GM23248 (cell line): ENCODE measurements at places on chromosomes 3 and 15.

DNA sequence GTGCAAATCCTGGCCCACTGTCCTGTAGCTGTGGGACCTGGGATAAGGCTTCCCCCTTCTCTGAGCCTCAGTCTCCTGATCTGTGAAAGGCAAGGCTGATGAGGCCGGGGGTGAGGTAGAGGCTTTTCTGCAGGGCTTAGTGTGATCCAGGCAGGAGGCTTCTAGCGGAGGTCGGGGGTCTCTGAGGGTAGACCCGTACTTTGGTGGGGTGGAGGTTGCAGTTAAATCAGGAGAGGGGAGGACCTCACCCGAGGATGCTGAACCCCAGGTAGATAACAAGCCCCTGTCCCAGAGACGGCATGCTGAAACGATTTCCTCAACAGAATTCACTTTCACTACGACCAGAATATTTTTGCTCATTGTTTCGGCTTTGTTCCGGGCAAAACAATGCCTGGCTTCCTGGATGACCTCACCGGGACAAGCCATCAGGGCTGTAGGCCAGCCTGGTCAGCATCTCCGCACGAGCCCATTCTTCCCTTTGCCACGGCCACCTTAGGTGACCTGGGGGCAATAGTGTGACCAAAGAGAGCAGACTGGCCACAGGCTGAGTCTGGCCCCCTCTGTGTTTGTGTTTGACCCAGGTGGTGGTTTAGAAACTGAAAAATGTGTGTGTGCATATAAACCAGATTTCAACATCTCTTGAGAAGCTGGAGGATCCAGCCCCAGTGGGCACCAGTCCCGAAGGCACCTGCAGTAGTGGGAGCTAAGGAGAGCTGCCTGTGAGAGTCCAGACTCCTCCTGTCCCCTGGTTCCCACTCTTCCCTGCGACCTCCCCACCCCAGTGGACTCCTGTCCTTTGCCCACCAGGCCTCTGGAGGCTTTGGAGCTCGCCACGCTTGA, 33.0 kb downstream of the SLC6A6 start:
- peak; percentile 83 for DNase-seq

DNA sequence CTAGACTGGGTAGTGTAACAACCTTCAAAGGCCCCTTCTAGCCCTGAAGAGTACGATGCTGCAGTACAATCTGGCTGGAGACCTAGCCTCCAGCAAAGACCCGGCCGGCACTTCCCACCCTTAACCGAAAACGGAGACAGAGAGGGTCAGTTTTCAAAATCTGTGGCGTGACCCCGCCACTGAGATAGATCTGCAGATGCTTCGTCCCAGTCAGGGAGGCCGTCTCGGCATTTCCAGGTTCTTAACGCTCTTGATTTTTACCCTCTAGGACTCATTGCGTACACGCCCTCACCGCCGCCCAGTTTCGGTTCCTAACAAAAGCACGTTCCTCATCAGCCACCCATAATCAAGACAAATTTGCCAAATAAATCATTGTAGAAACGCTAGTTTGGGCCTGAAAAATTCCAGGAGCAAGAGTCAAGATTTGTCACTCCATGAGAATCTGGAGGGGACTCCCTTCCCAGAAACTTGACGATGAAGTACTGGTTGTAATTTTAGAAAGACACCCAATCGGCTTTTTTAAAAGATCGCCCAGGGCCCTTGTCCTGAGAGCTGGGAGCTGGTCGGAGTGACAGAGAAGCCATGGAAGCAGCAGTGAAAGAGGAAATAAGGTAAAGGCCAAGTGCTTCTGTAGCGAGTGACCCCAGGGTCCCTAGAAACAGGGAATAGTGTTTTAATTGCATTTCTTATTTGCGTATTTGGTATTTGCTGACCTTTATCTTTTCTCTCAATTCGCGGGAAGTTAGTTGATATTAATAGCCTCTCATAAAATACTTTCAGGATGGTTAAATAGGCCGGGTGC, 868 bp upstream of the TMEM87A start:
- DNase-seq: peak; percentile 89

- no peak for DNase-seq
Observed at GRCh38 chr3:22728406-22728805, 474.7 kb upstream of the UBE2E2 start.

GRCh38 chr3:31772758-31773473, 208.1 kb downstream of the OSBPL10 start:
- no peak for DNase-seq

DNA sequence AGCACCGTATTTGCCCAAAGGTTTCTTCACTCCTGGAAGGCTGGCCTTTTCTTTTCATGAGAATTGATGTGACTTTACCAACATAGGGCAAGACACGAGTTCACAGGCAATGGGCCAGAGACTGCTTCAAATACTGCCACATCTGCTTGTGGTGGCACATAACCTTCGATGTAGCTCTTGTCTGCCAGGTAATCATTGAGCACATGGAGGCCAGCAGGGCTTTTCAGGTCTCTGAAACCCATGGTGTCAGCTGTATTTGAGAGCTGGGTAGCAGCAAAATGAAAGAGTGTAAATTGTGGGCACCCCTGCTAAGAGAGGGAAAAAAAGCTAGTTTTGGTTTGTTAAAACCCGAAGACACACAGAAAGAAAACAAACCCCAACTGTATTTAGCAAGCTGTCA, 200.7 kb downstream of the NAALADL2 start:
- no peak for DNase-seq

DNA sequence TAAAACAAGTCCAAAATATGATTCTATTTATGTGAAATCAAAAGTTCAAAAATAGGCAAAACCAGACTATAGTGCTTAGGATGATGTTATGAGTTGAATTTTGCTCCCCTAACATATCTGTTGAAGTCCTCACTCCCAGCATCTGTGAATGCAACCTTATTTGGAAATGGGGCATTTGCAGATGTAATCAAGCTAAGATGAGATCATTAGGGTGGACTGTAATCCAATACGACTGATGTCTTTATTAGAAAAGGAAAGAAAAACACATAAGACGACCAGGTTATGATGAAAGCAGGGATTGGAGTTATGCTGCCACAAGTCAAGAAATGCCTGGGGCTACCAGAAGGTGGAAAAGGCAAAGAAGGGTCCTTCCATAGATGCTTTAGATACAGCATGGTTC, 110.5 kb upstream of the CCDC39 start:
- peak; percentile 0 for DNase-seq

- DNase-seq: peak; percentile 71
Observed at GRCh38 chr3:160676547-160677303, at the start of gene ARL14. ARL14 (plus strand) TSS chr3:160677160; CDS start chr3:160677347, 187 bp downstream.

DNA sequence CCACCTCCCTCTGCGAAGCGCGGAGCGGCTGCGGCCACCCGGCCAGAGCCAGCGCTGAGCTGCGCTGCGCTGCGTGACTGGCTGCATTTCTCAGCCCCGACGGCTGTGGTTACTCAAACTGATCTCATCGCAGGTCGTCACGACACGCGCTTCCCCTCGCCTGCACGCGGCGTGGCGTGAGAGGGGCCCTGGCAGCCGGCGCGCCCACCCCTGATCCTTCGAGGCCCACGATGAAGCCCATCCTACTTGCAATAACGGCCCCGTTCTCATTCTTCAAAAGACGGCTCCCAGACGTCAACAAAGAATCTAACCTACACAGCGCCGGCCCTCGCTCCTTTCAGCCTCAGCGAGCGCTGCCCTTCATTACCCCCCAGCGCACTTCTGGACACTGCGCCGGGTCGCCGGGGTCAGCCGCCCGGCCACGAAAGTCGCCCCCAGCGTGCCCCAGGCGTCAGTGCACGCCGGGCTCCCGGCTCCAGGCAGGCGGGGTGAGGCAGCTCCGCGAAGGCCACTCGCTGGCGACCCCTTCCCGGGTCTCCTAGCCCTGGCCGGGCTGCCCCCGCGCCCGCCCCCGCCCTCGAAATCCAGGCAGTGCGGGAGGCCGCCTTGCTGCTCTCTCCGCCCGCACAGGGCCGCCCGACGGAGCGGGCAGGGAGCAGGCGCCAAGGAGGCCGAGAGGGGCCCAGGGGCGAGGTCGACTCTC, 9.9 kb upstream of the LEKR1 start:
- peak; percentile 87 for DNase-seq

DNA sequence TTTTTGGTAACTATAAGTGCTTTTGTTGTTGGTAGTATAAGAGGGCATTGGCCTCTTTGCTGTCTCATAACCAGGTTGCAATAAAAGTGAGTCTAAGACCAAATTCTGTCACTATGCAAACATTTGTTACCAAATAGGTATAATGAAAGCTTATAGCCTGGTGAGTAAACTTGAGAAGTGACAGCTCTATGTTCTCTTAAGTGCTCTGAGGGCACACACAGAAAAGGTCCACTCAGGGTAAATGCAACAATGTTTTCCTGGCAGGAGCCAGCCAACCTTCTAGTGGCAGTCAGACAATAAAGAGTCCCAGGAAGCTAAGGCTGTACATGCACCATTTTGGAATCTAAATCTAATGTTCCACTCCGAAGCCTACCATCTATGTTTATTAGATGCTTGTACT, 262.1 kb upstream of the TGFBR2 start:
- DNase-seq: no peak

DNA sequence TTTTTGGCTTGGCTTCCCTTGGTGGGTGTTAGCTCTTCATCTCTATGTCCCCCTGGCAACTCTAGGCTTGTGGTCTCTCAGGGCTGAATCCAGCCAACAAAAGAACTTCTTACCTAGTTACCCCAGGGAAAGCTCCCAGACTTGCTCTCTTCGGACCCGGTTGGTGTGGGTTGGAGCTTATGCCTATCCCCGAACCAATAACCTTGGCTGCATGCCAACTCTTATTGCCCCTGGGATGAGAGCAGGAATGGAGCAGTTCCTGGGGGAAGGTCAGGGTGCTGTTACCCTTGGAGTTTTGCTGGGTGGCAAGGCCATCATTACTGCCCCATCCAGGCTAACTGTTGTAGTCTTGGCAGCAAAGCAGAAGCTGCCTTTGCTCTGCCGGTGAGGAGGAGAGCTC, 147.8 kb downstream of the CACNA1D start:
- no peak for DNase-seq

DNA sequence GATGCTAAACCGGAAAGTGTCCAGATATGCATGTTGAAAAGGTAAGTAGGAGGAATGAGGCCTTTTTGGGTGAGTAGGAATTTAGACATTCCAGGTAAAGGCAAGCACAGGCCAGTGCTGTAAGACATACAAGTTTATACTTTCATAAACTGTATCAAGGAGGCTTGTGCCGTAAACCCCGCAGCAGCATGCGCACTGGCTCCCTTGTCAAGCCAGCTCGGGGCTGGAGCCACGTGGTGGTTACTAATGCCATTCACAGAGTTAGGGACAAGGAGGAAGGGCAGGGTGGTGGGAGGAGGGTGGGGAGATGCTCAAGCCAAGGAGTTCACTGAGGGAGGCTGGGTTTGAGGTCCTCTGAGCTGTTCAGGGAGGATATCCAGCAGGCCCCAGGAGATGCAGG, 35.8 kb downstream of the PLD1 start:
- DNase-seq: no peak

DNA sequence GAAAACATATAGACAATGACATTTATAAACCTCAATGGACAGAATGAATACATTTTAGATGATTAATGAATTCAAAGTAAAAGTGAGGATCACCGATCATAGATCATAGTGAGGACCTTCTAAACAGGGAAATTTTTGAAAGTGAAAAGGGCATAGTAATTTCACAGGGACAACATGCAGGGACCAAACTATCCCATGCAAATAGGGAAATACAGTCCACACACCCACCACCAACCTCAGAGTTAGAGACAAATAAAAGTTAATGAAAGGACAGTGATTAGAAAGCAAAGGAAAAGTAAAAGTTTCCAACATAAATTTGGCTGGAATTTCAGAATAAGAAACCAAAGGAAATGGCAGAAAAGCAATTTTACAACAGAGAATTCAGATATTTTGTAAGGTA, 15.4 kb upstream of the CHRNA7 start:
- no peak for DNase-seq

- no peak for DNase-seq
Observed at GRCh38 chr3:56915966-56916586, 114.3 kb upstream of the ARHGEF3 start.

- DNase-seq: peak; percentile 31
Observed at GRCh38 chr15:50945725-50946124, 37.2 kb downstream of the AP4E1 start.

DNA sequence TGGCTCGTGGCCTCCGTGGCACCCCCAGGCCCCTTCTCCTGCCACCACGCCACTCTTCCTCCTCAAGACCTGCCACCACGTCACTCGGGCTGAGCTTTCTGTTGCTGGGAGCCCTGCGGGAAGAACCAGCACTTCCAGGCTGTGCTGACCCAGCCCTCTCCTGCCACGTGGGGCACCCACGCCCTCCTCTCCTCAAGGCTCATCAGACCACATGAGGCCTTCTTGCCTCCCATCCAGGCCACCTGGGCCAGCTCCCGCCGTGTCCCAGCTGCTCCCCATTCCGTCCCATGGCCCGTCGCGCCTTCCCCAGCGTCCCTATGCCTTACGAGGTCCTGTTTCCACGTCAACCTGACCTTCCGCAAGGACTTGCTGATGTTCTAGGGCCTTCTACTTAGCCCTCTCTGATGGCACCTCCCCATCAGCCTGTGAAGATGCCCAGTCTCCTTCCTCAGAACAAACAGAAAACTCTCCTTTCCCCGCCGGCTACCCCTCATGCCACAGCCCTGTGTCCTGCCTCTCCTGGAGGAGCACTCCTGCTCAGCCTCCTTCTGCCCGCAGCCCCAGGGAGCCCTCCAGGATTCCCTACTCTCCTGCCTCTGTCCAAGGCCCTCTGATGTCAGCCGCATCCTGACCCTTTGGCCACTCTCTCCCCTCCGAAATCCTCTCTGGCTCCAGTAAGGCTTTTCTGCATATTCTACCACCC, 71.1 kb upstream of the BLM start:
- DNase-seq: peak; percentile 25

DNA sequence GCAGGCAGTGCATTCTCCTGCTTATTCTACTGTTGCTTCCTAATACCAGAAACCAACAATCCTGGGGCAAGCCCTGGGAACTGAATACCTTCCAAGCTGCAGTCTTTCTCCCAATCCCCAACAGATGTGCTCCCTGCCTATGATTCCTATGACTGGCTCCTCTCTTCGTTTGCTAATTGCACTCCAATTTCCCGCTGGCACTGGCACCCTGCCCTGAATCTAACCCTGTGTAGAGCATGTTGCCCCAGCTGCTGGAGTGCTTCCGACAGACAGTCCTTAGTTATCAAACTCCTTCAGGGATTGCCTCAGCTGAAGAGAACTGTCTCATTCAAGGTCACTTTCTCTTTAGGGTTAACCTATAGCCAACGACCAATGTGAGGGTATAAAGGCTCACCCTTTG, 214.1 kb downstream of the NECTIN3 start:
- no peak for DNase-seq

DNA sequence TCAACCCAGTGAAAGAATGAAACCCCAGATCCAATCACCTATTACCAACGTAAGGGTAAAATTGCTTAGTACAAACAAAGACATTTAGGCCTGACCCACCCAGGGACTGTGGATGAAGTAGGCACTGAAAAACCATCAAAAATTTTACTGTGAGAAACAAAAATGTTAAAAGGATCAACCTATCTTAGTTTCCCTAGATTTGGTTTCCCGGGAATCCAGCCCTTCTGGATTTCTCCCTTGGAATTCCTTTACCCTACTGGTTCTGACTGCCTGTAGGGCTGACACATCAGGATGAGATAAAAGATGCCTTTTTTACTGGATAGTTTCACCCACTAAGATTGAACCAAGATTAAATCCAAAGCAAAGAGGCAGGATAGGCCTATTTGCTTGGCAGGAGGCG, 102.7 kb downstream of the SCAPER start:
- no peak for DNase-seq
